ENCODE measurements at places on chromosomes 7 and 10. TPM values are rescaled to one million over a fixed set of nuclear protein-coding genes. Genes with fewer than 3 reads are reported as not detected.

DNA sequence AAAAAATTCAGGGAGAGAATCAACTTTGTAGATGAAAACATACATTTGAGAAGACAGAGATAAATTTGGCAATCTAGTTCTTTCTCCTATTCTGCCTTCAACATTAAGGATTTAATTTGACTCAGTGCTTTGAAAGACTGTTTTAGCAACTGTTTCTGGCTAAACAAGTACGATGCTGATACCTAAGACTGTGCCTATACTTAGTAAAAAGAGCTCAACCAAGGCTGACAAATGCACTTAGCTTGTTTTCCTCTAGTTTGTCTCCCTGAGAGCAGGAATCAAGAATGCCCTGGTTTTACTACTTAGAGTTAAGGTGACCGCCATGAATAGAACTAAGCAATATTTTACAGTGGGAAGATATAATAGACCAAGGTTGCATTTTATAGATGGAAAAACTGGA lies 49.5 kb downstream of the NRP1 start:
- DNase-seq: no peak

- DNase-seq: no peak
These were observed 69.2 kb upstream of the SP4 start for GRCh38 chr7:21358648-21359047.

DNA sequence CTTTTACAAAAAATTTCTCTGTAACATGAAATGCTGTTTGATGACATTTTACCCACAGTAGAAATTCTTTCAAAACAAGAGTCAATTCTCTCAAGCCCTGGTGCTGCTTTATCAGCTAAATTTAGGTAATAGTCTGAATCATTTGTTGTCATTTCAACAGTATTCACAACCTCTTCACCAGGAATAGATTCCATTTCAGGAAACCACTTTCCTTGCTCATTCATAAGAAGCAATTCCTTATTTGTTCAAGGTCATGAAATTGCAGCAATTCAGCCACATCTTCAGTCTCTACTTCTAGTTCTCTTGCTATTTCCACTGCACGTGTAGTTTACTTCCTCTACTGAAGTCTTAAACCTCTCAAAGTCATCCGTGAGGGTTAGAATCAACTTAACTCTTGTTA lies 14.1 kb downstream of the STAG3 start:
- no peak for DNase-seq

DNA sequence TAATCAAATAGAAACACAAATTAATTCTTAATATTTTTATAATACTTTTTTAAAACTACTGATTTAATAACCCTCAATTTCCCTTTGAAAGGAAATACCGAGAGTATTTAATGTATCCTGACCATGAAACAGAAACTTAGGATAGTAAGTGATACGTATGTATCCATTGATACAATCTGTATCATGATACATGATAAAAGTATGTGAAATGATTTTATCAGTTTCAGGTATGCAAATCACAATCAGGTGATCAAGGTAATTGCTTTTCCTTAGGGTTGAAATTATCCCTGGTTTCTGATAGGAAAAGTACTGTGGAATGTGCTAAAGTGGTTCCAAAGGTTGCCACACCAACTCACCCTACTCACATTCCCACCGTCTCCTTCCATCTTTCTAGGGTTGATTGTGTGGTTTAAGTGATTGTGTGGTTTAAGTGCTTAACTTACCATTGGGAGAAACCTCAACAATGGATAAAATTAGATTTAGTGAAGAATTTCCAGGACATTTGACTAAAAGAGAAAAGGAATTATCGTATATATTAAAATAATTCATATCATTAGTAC lies 138.3 kb downstream of the LRRN3 start:
- no peak for DNase-seq

GRCh38 chr10:44832595-44833390 lies 78.3 kb upstream of the TMEM72 start:
- DNase-seq: no peak

GRCh38 chr10:67622511-67622910 lies 73.5 kb downstream of the CTNNA3 start:
- DNase-seq: no peak

DNA sequence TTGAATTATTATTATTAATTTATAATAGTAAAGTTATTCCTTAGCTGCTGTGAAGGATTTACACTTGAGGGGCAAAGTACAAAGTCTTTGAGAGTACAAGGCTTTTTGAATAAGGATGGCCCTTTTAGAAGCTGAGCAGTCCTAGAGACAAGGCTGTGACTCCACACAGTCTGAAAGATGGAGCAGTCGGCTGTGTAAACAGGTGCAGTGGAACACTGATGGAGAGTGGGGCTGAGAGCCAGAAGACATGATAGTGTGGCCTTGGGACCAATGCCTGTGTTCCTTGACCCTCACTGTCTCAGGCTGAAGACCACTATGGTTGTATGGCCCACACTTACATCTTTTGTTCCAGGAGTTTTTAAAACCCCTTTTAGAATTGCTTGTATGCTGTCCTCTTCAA lies 311.2 kb upstream of the PHF14 start:
- DNase-seq: no peak

DNA sequence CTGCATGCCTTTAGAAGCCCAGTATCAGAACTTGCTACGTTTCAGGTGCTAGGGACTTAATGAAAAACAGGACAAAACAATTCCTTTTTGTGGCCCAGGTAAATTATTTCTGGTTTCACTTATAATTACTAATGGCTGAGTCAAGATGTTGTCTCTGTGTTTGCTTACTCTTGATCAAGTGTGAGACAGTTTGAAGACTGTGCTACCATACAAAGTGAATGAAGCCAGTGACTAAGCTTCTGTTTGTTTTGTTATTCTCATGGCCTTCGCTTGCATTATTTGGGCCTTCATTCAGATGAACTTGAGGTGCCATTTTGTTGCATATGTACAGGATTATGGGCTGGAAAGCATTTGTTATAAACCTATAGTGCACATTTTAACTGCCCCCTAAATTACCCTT lies 17.9 kb downstream of the SMNDC1 start:
- no peak for DNase-seq

- peak; percentile 85 for DNase-seq
These were observed at the start of gene CCNY for GRCh38 chr10:35336084-35336831. Gene CCNY (plus strand): TSS chr10:35336509. CDS start chr10:35337054, 545 bp downstream.

DNA sequence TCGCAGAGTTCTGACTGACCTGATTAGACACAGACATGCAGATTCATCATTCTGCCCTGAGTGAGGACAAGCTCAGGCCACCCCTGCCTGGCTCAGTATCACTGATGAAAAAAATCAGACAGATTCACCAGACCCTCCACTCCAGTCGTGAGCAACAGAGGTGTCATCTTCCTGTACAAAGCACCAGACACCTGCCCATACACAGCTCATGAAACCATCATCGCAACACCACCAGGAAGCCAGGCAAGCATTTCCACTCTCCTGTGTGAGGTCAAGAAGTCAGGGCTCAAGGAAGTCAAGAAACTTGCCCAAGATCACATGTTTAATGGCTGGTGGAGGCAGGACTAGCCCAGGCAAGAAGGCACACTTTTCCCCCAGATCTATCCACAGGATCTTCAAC lies 163.0 kb downstream of the CALN1 start:
- no peak for DNase-seq

- DNase-seq: no peak
These were observed 6.3 kb downstream of the COL28A1 start for GRCh38 chr7:7529328-7529727.

- DNase-seq: no peak
These were observed 40.9 kb downstream of the DLD start for GRCh38 chr7:107931740-107932515.

GRCh38 chr10:102413053-102413705 lies 5.4 kb downstream of the PSD start:
- no peak for DNase-seq

- DNase-seq: no peak
These were observed 2.0 kb downstream of the FLNC start for GRCh38 chr7:128831994-128832879.

DNA sequence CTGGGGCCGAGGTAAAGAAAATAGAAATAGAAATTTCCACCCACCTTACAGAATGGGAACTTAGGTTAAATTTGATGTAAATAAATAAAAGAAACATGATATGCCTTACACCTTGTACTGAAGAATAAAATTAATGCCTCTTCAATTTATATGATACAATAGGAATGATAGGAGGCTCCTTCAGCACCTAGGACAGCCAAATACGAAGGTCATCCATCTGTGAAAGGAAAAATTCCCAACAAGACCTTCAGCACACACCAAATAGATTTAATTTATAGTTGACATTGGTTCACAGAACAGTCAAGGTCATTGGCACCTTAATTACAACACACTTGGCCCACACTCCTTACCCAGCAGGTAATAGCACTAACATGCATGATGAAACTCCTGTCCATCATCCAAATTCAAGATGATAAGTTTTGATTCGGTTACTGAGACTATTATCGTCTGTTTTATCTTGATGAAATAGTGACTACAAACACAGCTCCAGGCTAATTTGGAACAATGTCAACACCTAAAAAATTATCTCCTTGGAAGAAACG lies 250.9 kb downstream of the SNX13 start:
- no peak for DNase-seq

DNA sequence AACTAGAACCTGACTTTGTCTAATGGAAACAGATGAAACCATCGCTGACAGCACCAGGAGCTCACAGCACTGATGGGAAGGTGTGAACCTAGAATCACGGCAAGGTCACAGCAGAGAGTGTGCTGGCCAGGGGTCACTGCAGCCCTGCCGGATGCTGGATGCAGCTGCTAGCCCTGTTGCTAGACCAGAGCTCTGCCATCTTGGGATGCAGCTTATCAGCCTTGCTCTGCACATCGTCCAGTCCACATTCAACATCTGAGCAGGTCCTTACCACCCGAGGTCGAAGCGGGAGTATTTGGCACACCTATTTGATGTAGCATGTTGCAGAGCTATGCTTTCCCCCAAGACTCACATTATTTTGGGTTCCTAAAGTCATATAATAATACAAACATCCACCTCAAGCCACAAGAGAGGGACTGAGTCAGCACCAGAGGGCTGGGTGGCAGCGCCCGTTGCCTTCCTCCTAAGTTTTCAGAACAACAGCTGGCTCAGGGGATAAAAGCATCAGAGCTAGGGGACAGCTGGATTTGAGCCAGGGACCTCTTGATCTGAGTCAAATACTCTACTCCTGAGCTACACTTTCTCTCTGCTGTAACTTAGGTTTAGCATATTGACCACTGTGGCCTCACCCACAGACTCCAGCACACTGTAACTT lies 135.3 kb downstream of the ZNF467 start:
- DNase-seq: peak; percentile 29

- no peak for DNase-seq
These were observed 438.2 kb downstream of the PAXIP1 start for GRCh38 chr7:154564676-154565075.

DNA sequence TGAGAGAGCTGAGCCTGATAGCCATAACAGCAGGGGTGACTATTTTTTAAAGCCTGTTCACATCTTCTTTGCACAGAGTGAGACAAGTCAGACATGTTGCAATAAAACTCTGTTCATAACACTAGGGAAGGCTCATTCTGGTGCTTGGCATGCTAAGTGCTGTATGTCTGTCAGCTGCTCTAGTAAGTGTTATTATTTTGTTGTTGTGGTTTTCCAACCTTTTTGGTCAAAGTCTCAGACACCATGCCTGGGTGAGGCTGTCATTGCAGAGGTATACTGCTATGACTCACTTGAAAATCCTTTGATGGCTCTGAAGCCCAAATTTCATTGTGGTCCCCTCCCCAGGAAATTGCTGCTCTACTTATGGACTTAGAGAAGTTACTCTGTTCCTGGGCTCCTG lies 129.7 kb downstream of the ADRA2A start:
- no peak for DNase-seq

DNA sequence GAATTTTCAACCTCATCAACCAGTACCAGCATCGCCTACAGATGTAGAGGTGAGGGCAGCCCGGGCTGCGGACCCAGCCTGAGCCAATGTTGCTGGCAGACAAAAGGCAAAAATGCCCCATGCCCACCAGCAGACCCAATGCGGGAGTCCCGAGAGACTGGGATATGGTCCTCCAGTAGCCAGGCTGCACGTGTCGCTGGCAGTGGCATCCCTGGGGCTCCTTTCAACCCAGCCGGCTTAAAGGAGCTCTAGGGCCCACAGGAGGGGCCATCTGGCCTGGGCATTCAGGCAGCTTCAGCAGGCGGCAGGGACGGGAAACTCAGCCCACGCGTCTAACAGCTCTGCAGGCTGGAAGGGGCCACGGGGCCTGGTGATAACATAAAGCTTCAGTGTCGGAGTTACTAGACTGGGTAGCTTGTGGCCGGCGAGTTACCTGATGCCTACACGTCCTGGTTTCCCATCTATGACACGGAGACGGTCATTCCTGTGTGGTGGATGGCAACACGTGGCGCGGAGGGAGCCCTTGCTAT lies 70.7 kb downstream of the PROSER2 start:
- DNase-seq: no peak

DNA sequence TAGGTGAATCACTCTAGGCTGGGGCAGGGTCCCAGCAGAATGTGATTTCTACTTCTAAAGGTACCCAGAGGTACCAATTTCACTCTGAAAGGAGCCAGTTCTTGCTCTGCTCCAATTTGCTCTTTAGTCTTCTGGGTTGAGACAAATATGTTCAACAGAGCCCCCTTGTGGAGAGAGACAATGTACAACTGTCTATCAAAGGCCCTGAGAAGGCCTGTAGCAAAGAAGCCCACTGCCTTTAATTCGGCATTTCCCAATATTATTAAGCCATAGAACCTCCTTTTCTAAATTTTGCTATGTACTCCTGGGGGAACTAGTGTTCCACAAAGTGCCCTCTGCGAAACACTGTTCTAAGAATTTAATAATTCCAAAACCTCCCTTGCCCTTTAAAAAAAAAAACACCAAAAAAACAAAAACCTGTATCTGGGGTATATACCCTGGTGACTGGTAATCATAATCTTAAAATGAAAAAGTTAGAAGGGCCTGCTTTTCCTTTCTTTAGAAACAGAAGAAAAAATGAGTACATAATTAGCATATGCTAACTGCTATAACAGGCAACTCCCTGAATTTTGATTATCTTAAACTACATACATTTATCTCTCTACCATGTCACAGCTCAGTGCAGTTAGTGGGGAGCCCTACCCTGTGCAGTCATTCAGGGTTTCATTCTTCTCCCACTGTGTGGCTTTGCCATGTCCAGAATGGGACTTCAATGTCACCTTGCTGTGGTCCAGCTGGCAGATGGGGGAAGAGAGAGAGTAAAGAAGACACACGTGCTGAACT lies 160.9 kb upstream of the BMPER start:
- no peak for DNase-seq

The NUTM2D gene
- total RNA-seq: 4.0 TPM

The PCGF5 gene
- total RNA-seq: 25.0 TPM

The CYP2C9 gene
- 1,611 TPM for total RNA-seq

The ZNF503 gene
- 7.3 TPM for total RNA-seq

The LRRC18 gene
- not detected for total RNA-seq

The TMEM106B gene
- 27.1 TPM for total RNA-seq

The H2BK1 gene
- total RNA-seq: not detected

The OPALIN gene
- total RNA-seq: not detected

The HYAL4 gene
- total RNA-seq: not detected
